GM19239 (cell line): ENCODE measurements at places on chromosomes 2 and 18.

DNA sequence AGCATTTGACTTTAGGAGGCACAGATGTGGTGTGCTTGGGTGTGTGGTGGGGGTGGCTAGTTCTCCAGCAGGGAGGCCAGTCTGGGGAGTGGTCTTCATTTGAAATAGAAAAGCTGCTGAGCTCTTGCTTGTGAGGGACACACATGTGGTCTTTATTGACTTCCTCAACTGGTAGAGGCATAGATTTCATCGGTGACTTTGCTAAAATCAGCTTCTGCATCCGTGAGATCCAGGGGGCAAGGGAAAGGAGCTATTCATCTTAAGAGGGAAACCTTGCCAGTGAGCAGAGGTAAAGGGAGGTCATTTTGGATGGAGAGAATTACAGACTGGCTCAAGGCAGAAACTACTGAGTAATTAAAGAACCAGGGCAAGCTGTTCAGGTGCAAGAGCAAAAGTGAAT, 4.7 kb downstream of the MAPRE3 start:
- no peak for DNase-seq

DNA sequence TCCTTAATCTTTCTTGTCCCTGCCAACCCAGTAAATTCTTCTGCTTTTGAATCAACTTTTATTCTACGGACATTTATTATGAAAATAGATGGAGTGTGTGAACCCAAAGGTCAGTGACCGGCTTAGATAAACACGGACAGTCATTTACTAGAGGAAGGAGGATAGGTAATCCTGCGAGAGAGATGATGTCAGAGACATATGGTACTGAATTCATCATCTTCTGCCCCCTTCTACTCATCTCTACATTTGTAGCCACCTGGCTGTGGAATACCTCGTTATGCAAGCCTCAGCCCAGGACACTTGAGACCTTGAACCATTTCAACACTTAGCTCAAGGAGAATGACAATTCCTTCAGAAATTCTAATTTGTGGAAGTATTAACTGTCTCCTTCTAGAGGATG, 443.6 kb downstream of the TDRD15 start:
- no peak for DNase-seq

DNA sequence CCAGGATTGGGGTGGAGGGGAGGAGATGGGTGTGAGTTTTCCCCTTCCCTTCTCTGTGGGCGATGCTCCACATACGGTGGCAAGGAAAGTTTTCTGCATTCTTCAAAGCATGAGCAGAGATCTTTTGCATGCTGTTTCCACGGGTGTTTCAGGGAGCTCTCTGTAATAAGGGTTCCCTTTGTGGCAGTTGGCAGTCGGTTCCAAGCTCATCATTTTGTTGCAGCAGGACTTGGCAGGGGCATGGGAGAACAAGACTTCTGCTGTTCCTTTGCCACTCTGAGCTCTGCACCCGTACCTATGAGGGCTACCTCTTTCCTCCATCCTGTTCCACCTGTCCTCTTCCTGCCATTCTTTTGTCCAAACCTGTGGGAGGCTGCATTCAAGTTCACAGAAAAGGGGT, 71.3 kb upstream of the SPRED2 start:
- DNase-seq: no peak

GRCh38 chr2:166417669-166418068, 41.9 kb upstream of the SCN9A start:
- no peak for DNase-seq

- no peak for DNase-seq
Observed at GRCh38 chr2:168811696-168812095, 9.3 kb downstream of the NOSTRIN start.

DNA sequence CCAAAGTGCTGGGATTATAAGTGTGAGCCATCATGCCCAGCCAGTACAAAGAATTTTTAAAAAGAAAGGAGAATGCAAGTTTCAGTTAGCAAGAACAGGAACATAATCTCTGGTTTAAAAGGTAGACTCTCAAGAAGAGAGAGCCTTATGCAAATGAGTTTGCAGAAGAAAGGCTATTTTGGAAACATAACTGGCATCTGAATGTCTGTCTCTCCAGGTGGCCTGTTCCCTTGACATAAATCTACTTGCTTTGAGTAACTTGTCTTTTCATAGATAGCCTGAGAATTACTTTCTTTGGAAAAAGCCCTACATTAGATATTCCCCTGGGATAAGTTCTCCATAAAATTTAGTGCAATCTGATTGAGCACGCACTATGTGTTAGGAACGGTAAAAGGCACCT, 109.6 kb downstream of the ICOS start:
- DNase-seq: peak; percentile 32

DNA sequence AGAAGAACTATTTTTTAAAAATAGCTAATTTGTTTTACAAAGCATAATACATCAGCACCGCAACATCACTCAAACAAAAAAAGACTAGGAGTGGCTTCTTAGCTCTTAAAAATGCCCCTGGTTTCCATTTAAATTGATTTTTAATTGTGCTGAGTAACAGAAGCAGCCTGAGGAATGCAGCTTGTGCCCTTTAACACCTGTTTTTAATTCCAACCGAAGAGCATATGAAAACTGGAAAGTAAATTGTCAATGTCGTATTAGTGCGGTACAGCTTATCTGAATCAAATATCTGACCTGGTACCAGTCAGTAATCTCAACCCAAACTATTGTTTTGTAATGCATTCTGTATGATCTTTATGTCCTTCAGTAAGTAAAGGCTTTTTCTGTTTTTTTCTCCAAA, 13.2 kb upstream of the CD302 start:
- no peak for DNase-seq

DNA sequence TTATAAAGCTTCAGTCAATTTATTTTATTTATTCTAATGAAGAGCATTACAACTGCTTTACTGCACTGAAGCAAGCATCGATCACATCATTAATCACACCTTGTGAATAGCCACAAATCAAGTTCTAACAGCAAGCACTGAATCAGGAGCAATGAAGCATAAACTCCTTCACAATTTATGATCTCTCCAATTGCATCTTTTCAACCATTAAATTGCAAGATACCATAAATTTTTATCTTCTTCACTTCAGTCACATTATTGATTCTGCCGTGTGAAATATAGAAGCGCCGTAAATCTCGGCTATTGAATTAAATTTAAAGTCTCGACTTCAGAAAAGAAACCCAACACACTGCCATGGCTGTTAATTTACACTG, 298.7 kb downstream of the CDCA7 start:
- DNase-seq: no peak

GRCh38 chr2:99545066-99545465, 55.2 kb upstream of the REV1 start:
- DNase-seq: no peak

DNA sequence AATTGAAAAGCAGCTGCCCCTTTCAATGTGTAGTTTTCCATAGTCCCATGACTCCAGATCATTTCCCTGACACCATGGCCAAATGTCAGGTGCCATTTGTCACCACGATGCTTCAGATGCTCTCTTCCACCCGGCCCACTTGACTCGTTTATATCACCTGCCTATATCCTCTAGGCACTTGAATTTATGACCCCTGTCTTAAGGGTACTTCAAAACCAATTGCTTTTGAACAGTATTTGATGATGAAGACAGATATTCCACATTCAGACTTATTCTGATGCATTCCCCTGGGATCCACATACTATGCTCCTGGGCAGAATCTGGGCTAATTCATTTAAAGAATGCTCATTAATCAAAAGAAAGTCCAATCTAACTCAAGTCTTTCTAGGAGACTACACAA, 16.9 kb upstream of the RHBDD1 start:
- no peak for DNase-seq

DNA sequence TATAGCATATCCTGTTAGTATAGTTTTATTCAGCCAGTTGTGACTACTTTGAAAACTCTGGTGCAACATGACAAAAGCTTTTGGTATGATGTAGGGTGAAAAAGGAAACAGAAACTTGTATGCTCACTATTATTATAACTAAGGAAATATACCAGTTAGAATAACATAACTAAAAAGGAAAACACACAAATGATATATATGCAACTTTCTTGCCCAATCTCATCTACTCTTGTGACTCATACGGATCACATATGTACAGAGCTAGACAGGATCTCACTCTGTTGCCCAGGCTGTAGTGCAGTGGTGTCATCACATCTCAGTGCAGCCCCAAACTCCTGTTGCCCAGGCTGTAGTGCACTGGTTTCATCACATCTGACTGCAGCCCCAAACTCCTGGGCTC, 12.4 kb upstream of the TLK1 start:
- DNase-seq: no peak

GRCh38 chr2:8983571-8983970, 19.9 kb downstream of the MBOAT2 start:
- DNase-seq: no peak

- no peak for DNase-seq
Observed at GRCh38 chr18:3500016-3500415, 50.0 kb downstream of the TGIF1 start.

DNA sequence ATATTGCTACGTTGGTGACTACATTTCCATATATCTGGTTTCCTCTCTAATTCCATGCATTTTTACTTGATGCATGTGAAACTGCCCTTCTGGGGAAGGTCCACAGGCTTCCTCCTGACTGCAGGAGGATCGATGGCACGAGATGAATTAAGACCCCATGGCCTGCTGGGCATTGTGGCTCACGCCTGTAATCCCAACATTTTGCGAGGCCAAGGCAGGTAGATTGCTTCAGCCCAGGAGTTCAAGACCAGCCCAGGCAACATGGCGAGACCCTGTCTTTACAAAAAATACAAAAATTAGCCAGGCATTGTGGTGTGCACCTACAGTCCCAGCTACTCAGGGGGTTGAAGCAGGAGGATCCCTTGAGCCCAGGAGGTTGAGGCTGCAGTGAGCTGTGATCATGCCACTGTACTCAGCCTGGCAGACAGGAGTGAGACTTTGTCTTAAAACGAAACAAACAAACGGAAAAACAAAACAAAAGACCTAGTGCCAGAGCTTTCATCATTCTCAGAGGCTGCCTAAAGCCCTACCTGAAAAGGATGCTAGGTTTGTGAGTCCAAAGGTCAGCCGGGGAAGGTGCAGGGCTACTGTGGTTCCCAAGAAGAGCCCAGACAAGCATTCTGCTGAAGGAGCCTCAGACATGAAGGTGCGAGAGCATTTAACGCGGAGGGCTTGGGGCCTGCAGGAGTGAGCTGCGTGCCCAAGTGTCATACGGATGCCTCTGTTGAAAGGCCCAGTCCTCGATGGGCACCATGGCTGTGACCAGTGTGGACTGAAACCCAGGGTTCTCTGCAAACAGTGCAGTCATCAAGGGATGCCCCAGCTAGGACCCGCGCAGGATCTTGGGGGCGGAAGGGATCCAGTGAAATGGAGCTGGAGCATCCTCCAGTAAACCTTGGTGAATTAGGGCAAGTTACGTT, 21.6 kb downstream of the GPR55 start:
- no peak for DNase-seq

- no peak for DNase-seq
Observed at GRCh38 chr18:52875725-52876124, 535.7 kb downstream of the DCC start.

GRCh38 chr2:26674771-26675170, 17.8 kb upstream of the KCNK3 start:
- DNase-seq: no peak

- DNase-seq: no peak
Observed at GRCh38 chr2:234472155-234472554, 24.7 kb downstream of the ARL4C start.

DNA sequence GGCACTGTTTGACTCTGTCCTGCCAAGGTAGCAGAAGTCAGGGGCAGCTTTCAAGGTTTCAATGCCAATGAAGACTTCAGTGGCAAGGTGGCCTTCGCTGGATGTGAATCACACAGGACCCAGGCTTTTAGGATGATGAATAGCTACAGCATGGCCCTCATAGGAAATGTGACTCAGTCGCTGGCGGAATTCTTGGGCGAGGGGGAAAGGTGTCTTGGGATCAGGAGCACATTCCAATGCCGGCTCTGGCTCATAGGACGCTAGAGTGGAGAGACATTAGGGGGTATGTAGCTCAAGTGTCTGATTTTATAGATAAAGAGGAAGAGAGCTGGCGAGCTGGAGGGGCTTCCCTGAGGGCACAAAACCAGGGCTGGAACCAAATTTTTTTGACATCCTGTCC, 68.6 kb downstream of the SMIM21 start:
- DNase-seq: no peak

GRCh38 chr18:58032233-58032632, 11.8 kb upstream of the NEDD4L start:
- DNase-seq: no peak

GRCh38 chr18:62239475-62239874, 52.4 kb downstream of the RELCH start:
- DNase-seq: no peak
